ENCODE measurements at places on chromosomes 3 and 15.
A peak's percentile ranks its signal among the peaks of the same experiment; 100 is the strongest.

DNA sequence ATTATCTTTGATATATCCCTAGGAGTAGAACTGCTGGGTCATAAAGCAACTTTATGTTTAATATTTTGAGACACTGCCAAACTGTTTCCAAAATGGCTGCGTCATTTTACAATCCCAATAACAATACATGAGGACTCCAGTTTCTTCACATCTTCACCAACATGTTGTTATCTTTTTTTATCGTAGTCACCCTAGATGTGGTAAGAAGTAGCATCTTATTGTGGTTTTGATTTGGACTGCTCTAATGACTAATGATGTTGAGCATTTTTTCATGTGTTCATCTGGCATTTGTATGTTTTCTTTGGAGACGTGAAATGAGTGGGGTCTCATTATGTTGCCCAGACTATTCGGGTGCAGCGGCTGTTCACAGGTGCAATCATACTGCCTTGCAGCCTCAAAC lies 83.8 kb downstream of the MAP4 start:
- DNase-seq: no peak

DNA sequence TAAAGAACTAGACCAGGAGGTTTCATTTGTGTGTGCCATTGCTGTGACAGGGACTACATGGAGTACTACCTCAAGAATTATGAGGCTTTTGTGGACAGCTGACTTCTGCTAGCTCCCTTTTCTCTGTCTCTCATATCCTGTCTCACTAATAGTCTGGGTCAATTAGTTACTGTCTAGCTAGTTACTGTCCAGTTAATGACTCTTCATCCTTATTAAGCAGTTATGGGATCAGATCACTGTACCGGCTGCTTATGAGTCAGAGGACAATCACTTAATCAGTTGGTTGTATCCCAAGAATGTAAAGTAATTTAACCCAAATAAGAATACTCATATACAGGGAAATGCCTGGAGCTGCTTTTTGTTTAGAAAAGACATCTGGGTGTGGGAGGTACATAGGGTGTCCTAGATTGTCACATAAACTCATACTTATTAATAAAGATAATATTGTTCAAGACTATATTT lies 158.0 kb downstream of the CDIN1 start:
- no peak for DNase-seq

DNA sequence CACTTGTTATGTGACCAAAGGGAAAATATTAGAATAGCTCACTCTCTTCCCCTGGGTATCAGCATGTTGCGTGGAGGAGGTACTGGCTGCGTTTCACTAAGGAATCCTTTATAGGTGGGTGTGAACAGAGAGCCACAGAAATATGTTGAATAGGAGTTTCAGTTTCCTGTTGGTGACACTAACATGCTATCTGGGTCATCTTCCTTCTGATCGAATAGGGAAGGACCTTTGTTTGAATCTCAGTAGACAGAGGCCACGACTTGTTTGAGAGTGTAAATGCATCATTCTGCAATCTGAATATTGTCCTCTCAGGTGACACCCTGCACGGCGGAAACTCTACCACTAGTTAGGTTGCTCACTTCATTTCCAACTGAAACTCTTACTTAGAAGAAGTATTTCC lies 157.9 kb upstream of the SLC2A2 start:
- DNase-seq: no peak

- DNase-seq: peak; percentile 3
Observed at GRCh38 chr3:23035927-23036640, 167.0 kb upstream of the UBE2E2 start.

DNA sequence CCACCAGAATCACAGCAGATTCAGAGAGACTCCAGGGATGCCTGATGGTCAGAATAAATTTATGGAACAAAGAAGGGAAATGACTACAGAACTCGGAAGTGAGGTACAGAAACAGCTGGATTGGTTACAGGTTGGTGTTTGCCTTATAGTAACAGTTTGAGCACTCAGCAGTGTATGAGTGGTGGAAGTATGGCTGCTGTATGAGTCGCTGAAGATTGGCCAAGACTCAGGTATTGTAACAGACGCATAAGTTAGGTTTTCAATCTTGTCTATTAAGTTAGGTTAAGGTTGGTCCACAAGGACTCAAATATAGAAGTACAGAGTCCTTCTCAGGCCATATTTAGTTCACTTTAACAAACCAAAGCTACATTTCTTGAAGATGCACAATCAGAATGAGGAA lies 33.1 kb downstream of the ATP13A5 start:
- no peak for DNase-seq

DNA sequence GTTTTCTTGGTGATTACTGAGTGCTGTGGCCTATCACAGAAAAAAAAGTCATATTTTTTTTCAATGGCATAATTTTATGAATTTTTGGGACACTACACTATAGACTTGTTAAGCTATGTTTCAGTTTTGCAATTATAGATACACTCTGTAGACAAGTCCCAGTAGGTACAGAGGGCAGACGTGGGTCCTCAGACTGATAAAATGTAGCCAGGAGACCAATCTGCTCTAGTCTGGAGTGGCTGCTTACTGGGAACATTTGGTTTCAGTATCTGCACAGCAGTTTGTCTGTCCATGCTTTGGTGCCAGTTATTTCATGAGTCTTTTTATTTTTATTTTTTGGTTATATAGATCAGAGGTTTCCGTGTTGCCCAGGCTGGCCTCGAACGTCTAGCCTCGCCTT lies 313.4 kb upstream of the LRRFIP2 start:
- no peak for DNase-seq

GRCh38 chr15:25939122-25939521 lies 76.0 kb upstream of the ATP10A start:
- no peak for DNase-seq

DNA sequence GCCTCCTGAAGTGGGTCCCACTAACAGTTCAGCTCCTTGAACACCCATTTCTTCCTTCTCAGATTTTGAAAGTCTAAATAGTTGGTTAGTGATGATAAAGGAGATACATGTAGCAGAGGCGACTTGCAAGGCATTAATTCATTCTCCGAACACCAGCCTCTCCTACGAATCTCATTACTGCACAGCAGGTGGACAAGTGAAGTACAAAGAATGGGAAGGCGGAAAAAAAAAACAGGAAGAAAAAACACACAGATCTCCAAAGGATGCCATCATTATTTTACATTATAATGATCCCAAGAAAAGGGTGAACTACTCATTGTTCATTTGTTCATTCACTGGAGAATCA lies 276.5 kb downstream of the MAGI1 start:
- no peak for DNase-seq

- DNase-seq: no peak
Observed at GRCh38 chr3:182722907-182723306, 70.4 kb upstream of the ATP11B start.

DNA sequence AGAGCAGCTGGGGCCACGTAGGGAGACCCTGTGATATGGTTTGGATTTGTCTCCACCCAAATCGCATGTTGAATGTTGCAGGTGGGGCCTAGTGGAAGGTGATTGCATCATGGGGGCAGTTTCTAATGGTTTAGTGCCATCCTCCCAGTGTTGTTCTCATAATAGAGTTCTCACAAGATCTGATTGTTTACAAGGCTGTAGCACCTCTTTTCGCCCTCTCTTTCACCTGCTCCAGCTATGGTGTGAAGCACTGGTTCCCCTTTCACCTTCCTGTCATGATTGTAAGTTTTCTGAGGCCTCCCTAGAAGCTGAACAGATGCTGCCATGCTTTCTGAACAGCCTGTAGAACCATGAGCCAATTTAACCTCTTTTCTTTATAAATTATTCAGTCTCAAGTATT lies 198.9 kb upstream of the CBLB start:
- DNase-seq: no peak

GRCh38 chr3:291646-292436 lies 95.3 kb downstream of the CHL1 start:
- DNase-seq: no peak

DNA sequence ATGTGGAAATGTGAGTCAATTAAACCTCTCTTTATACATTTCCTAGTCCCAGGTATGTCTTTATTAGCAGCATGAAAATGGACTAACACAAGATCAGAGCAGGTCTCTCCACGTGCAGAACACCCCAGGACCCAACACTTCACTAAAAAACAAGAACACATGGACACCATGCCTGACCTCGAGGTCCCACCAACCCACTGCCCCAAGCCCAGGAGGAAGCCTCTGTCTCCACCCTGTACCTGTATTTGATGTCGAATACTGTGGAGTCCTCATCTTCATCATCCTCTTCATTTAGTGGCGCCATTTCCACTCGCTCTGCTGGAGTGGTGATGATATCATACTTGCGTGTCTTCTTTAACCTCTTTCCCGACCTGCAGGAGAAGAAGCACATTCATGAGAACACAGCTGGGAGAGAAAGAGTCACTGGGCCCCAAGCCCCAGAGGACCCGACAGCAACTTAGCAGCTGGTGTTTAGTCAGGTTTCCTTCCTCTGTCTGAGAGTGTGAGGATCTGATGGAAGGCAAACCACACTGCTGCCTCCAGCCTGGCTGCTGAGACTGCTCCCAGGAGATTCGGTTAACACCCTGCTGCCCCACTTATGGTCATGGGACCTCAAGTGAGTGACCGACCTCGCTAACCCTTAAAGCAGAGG lies 25.5 kb downstream of the FAM174B start:
- DNase-seq: no peak

DNA sequence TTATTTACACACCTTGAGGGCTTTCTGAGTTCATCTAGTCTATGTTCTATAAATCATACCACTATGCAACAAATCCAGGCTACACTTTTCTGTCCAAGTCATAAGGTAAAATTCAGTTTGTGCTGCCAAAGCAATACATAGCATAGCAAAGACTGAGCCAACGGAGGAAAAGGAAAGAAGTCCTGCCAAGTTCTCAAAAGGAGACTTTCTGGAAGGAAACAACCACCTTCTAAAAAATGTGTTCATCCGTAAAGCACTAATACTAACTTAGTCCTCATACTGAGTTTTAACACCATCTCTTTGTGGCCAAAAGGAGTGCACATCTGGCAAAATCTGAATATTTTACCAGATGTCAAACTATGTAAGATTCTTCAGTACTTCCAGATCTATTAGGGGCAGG lies 620.2 kb downstream of the RBMS3 start:
- no peak for DNase-seq

GRCh38 chr15:83837945-83838571 lies 184.1 kb downstream of the ADAMTSL3 start:
- no peak for DNase-seq

GRCh38 chr3:76527773-76528172 lies 512.1 kb upstream of the ROBO2 start:
- no peak for DNase-seq

DNA sequence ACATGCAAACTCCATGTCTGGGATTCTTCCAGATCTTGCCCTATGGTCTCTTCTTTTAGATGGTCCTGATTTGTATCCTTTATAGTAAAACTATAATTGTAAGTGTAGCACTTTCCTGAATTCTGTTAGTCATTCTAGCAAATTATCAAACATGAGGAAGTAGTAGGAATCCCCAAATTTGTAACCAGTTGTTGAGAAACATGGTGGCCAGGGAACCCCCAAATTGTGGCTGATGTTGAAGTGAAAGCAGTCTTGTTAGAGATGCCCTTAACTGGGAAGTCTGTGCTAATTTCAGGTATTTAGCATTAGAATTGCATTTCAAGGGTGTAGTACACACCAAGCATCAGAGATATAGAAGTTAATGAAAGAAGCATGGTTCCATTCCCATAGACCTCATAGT lies 180.4 kb upstream of the STT3B start:
- DNase-seq: no peak

DNA sequence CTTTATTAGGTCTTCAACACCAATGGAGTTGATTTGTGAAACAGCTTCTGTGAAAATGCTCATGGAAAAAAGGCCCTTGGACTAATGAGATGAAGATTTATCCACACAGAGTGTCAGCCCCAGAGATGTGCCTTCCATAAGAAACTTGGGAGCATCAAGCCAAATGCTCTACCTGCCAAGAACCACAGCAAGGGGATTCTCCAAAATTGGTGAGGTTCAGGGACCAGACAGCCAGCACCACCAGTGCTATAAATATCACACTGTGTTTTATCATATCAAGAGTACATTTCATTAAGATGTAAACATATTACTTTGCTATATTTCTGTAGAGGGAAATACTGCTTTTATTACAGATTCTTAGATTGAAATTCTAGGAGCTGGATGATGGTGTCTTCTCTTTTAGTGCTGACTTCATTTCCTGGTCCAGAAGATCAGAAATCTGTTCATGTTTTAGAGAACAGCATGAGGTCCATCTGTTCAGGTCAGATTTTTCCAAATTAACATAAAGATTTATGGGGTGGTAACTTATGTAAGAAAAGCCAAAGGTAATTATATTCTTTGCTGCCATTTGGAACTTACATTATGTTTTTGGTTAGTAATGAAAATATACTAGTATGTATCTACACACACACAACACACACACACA lies 17.7 kb downstream of the SLC35G2 start:
- DNase-seq: no peak

DNA sequence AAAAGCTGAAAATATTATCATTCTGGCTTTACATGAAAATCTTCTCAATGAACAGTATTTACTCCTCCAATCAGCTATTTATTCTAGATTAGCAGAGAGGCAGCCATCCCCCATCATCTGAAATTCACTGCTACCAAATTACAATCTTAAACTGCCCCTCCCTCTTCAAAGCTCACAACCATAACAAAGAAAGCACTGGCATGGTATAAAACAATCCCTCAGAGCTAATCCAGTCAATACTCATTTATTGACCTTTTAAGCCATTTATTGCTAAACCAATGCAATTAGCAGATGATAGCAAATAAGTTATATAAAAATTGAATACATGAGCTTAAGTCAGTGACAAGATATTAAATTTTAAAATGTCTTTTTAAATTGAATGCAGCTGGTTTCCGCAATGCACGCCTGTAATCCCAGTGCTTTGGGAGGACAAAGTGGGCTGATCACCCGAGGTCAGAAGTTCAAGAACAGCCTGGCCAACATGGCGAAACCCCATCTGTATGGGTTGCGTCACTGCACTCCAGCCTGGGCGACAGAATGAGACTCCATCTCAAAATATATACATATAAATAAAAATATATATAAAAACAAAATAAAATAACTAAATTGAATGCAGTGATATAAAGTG lies 12.1 kb downstream of the SLC4A7 start:
- DNase-seq: no peak

- DNase-seq: no peak
Observed at GRCh38 chr15:92638291-92638708, 17.3 kb downstream of the FAM174B start.

GRCh38 chr15:57036352-57036751 lies 117.9 kb downstream of the TCF12 start:
- no peak for DNase-seq

DNA sequence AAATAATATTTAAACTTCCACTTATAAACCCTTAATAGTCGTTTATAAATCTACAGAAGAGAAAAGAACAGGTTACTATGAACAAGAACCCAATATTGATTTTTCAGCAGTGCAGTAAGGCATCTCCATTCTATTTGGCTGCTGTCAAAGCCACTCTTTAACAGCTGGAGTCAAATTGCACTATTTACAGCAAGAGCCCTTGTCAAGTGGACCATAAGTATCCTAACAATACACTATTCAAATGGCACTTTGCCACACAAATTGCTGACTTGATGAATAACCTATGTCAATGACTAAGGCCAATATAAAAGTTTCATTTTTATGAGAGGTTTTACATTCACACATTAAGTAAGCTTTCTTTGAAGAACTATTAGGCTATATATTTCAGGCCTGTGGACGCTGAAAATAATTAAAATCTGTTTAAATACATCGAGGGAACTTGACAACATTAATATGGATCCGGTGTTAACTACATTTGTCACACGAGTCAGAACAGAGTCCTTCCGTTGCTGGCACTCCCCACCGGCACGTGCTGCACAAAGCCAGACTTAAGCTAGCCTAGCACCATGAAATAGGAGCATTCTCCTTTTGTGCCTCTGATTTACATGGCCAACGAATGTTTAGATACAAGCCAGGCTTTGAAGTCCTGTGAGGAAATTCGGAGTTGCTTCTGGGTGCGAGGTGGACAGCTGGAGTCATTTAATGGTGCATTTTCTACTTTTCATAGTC lies 100.5 kb downstream of the WDR72 start:
- no peak for DNase-seq
